ENCODE measurements at places on chromosomes 13 and 19.

- DNase-seq, result peak; percentile 92
These were observed 9.9 kb downstream of the LMTK3 start for GRCh38 chr19:48501494-48502349.

DNA sequence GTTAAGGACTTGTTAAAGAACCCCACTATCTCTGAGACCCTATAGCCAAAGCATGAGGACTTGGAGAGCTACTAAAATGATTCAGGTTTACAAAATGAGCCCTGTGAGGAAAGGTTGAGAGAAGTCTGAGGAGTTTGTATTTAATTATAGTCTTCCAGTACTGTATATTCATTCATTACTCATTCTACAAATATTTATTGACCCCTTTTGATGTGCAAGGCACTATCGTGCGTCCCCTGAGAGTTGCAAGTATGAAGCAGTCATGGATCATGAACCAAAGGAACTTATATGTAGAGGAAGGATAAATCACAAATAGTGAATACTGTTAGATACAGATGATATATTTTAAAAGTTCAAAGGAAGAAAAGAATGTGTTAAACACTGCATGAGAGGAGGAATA, 84.4 kb downstream of the DNAJC15 start:
- no peak for DNase-seq

DNA sequence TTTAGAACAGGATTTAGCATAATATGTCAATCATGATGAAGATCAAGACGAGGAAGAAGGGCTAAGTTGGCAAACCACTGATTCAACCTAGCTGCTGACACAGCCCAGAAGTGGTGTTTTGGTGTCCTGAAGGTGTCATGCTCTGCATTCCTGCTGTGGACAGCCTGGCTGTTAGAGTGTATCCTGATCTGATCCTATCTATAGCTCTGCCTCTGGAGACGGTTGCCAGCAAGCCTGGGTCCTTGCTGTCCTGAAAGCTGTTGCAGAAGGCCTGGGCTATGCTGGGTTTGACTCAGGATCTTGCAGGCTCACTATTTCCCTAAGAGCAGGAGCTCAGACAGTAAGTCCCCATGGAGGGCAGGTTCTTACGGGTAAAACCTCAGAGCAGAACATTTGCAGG, 416.4 kb downstream of the TSHZ3 start:
- no peak for DNase-seq

- no peak for DNase-seq
These were observed 110.4 kb upstream of the TSC22D1 start for GRCh38 chr13:44686531-44686934.

- no peak for DNase-seq
These were observed 216.5 kb downstream of the EFNB2 start for GRCh38 chr13:106318941-106319411.

GRCh38 chr19:58362272-58362994, at the start of gene ZNF497:
Gene ZNF497 (minus strand): TSS chr19:58362751. CDS start chr19:58357635, 5,116 bp downstream.
- DNase-seq, result peak; percentile 87

DNA sequence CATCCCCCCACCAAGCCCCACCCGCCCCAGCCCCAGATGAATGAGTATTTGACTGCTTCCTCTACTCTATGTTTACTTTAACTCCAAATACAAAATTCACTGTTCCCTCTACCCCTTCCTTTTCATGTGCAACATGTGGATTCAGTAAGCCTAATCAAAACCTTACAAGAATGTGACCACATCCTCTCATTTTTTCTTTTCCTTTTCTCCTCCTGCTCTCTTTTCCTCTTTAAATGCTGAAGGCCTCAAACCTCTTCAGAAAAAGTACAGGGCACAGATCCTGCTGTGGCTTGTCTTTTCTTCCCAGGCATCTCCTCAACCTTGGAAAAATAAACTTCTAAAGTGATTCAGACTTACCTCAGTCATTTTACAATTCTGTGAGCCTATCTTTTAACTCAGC, 119.0 kb downstream of the MYCBP2 start:
- no peak for DNase-seq

DNA sequence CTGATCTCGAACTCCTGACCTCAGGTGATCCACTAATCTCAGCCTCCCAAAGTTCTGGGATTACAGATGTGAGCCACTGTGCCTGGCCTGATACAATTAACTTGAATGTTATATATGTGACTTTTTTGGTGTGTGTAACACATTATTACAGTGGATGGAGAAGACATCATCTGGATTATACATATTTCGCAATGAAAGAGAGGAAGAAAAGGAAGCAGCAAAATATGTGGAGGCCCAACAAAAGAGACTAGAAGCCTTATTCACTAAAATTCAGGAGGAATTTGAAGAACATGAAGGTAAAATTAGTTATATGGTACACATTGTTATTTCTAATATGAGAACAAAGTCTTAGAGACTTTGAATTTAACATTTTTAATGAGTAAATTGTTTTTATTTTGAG, 55.5 kb downstream of the BRCA2 start:
- DNase-seq, result no peak

- no peak for DNase-seq
These were observed 28.6 kb downstream of the PAK4 start for GRCh38 chr19:39154100-39154628.

DNA sequence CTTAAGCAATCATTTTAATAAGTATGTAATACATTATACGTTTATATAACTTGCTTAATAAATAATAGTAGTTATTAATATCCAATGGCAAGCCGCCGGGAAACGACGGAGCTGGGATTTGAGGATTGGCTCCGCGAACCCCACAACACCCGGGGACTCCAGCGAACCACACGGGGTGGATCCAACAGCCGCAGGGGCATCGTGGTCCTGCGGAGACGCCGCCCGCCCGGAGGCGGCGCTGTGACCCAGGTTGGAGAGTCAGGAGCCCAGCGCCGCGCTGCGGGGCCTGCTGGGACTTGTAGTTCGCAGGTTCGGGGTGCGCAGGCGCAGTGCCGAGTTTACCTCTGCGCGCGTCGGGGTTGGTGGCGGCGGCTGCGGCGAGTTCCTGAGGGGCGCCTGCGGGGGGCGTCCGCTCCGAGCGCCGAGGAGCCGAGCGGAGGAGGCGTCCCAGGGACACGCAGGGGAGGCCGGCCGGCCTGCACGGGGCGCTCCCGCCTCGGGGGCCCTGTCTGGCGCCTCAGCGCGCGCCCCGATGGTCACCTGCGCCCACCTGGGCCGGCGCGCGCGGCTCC, at the start of gene ZNF554:
Gene ZNF554, plus strand, starts transcription at position 329 of the 572 bp plus-strand sequence. Its CDS starts 204 bp downstream, at position 533.
- peak; percentile 75 for DNase-seq

DNA sequence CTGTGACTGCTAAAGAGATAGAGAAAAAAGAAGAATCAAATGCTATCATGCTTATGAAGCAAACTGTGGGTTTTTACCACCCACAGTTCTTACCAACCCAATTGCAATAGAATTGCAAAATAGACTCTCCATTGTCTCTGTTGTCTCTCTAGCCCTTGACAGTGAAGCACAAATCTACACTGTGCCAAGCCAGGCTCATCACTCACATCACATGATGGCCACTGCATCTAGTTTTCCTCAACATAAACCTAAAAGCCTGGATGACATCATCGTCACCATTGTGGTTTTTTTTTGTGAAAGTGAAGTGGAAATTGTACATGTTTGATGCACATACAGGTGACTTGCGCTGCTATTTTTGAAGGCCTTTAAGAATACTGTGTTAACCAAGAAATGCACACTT, 56.1 kb downstream of the KL start:
- DNase-seq, result no peak

DNA sequence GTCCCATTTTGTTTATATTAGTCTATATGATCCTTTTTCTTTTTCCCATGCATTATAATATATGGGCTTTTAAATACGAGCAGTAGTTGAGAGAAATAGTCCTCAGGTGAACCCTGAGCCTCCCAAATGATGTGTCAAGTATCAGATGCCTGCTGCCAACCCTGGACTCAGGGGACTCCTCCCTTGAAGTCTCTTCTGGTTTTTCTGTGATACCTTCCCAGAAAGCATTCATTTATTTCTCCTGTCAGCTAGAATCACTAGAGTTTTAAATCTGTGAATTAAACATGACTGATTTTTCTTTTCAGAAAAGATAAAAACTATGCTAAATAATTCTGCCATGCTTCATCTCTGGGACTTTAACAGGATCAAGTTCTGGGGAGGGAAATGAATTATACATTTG, 184.6 kb downstream of the LIG4 start:
- no peak for DNase-seq

DNA sequence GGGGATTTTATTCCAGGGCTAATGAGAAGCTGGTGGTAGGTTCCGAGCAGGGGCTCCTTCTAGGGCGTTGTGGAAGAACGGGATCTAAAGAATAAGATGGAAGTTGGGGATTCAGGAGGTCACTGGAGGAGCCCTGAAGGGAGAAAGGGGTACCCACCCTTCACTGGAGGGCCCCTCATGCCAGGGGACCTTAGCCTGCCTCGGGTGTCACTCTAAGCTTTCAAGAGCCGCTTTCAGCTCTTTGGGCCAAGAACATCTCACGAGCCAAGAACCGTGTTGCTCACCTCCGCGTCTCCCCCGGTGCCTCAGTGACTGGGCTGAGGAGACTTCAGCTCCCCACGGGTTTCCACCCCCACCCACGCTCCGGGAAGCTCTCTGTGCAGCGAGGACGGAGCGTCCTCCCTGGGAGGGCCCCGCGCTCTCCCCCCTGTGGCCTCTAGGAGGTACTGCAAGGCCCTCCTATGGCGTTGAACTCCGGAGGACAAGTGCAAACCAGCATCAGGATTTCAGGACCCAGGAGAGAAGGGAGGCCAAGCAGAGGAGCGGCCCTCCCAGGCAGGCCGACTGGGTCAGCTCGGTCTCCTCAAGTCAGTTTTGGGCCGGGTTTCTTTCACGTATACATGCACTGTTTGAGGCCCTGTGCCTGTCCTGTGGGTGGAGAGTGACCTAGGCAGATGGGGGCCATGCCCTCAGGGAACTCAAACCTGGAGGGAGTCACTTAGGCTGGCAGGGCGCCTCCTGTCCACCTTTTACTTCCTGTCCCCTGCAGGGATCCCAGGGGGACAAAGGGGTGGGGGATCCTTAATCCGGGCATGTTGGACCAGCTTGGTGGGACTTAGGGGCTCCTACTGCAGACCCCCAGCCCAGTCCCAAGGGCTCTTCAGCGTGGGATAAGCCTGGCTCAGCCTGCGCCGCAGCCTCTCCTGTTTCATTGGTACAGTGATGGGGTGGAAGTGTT, 5.1 kb upstream of the KRTDAP start:
- DNase-seq, result no peak

DNA sequence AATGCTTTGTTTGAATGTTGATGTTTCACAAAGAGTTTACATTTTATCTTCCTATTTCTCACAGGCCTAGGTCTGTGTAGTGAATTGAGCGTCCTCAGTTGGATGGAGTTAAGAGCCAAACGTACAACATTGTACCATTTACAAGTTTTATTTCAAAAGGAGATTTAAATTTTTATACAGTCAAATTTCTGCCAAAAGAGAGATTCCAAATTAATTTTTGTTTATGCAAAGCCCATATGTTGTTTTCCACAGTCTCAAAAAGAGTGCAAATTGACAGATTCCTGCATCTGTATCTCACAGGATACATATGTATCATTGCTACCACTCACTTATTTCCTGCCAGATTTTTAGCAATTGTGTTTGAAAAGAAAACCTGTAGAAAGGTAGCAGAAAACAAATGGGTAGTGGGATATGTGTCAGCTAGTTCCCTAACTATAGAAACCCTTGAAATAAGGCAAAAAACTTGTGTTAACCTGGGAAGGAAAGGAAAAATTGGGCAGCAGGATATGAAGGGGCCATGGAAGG, 46.1 kb downstream of the DGKH start:
- no peak for DNase-seq

- no peak for DNase-seq
These were observed 1.1 kb downstream of the RPS5 start for GRCh38 chr19:58388175-58388526.

DNA sequence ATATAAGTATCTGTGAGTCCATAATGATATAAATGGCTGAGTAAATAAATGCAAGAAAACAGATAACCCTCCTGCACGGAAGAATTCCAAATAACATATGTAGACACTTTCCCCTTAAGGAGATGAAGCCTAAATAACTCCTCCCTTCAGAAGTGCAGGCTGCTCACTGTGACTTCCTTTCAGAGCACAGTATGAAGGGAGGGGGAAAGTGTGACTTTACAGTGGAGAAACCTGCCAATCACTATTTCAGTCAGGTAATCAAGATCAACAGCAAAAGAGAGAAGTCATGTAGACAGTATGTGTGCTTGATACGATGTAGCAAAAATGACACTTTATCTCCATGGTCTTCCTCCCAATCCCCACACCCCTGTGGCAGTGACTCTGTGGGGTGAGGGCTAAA, 7.1 kb downstream of the GGACT start:
- no peak for DNase-seq

DNA sequence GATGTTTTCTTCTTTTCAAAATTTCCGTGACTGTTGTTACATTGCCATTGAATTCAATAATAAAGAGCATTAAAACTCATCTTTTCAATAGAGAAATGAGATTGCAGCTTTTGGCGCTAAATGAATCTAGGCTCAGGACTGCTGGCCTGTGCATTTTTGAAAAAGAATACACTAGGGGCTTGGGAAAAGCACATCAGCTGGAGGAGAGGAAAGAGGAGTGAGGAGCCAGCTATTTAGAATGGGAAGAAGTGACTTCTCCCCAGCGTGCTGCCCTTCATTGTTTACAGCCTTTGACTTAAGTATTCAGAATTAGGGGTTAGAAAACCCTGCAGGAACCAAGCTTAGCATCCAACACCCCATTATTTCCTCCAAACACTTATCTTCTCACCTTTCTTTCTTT, 43.3 kb downstream of the TNFSF11 start:
- DNase-seq, result no peak

DNA sequence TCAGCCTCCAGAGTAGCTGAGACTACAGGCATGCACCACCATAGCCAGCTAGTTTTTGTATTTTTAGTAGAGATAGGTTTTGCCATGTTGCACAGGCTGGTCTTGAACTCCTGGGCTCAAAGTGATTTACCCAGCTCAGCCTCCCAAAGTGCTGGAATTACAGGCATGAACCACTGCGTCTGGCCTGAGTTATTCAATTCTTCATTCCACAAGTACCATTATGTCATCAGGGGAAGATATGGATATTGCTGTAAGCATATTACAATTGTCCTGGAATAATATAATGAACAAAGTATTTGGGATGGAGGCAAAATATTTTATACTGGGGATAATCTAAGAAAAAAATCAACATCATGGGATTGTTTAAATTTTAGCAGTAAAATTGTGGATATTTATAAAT, 646.0 kb upstream of the SLITRK6 start:
- no peak for DNase-seq

DNA sequence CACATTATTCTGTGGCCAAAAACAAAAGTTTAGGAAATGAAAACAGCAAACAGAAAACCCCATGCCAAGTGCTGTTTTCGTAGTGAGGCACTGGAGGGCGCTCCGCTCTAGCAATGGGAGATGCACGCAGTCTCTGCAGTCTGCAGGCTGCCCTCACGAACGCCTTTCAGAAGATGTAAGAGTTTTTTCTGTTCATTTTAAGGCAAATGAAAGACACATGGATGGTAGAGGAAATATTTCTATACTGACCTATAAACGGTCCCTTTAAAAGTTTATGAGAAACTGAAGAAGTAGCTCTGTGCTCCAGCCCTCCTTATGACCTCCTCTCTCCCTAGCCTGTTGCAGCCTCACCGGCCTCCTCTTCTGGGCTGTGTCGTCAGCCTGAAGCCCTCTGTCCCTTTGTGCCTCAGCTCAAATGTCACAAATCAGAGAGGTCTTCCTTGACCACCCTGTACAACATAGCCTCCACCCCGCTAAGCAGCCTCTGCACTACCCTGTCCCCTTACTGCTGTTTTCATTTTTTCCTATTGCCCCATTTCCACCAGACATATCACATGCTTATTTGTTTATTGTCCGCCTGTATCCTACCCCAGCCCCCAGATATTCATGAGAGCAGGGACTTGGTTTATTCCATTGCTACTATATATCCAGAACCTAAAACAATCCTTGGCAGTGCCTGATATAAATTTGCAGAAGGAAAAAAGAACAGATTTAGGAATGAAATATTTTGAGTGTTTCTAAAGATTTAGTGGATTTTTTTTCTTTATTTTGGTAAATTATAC, 116.4 kb downstream of the TM9SF2 start:
- DNase-seq, result no peak

Measured in NCI-H1417 treated with DMSO at 0.1 percent for 48 hours (cell line).